ENCODE measurements at places on chromosomes 7 and 10.

GRCh38 chr7:42055171-42055570, 181.8 kb downstream of the GLI3 start:
- no peak for DNase-seq

- DNase-seq, result no peak
Observed at GRCh38 chr7:151748733-151749132, 128.2 kb downstream of the PRKAG2 start.

DNA sequence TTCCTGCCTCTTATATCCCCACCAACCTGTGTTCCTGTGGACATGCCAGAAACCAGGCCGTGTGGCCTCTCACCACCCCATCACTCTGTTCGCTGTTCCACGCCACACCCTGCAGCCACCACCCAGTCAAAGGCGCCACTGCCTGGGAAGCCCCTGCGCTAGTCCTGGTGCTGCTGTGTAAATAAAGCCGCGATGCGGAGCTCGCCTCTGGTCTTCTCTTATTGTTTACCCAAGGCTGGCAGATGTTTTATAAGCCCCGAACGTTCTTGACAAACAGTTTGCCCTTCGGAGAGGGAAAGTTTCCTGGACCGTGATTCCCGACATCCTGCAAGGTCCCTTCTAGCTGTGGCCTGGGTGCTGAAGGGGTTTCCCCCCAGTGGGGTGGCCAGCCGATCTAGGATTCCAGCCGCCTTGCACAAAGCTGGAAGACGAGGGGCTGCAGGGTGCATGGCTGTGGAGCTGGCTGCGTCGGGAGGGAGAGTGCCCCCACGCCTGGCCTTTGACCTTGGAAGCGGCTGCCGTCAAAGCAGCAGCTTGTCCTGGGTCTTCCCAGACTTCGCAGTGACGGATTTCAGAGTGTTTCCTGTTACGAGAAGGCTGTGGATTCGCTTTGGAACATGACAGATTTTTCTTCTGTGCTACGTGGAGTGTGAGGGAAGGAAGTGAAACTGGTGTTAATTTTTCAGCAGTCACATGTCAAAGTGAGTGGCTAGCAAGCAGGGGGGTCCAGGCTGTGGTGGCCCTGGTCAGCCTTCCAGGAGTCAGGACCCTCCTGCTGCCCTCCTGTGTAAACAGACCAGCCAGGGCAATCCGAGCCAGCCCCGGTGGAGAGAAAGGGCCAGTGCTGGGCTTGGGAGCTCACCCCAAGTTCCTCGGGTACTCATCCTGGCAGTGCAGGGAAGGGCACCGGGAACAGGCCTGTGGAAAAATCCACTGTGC, 61.6 kb downstream of the LHPP start:
- DNase-seq, result peak; percentile 63

GRCh38 chr7:151681726-151682125, 162.0 kb upstream of the RHEB start:
- DNase-seq, result no peak

DNA sequence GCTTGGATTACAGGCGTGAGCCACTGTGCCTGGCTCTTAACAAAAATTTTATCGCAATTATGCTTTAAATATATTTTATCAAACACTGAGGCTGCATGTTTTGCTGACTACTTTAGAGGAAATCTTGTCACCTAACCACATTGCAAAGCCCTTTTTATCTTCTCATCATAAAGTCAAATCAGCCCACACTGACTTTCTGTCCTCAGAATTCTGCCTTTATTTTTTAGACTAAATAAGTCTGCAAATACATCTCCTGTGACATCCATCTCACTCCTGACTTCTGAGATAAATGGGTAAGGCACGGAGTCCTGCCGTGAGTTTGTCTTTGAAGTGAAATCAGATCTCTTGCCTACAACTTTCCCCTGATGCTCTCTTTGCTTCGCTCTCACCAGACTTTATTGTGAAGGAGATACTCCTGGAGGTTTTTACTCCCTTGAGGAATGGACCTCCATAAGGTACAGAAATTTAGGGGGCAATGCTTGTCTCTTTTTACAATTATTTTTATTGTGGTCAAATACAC, 23.5 kb upstream of the UCMA start:
- no peak for DNase-seq

DNA sequence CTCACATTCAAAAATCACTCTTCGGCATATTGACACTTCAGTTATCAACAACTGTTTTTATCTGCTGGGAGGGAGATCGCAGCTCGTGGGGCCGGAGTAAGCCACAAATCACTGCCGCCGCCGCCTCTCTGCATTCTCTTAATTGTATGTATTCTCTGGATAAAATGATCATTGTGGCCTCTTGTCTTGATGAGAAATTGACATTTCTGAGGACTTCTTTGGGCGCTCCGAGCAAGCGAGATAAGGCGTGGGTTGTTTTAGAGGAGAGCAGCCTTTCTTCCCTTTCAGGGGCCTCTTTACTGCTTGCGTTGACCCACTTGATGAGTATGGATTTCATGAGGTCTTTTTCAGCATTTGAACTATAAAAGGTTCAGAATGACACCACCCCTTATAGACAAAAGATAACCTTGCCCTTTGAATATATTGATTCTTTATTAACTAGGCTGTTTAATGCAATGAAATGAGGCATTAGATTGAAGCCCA, 130.6 kb downstream of the EBF3 start:
- DNase-seq, result no peak

DNA sequence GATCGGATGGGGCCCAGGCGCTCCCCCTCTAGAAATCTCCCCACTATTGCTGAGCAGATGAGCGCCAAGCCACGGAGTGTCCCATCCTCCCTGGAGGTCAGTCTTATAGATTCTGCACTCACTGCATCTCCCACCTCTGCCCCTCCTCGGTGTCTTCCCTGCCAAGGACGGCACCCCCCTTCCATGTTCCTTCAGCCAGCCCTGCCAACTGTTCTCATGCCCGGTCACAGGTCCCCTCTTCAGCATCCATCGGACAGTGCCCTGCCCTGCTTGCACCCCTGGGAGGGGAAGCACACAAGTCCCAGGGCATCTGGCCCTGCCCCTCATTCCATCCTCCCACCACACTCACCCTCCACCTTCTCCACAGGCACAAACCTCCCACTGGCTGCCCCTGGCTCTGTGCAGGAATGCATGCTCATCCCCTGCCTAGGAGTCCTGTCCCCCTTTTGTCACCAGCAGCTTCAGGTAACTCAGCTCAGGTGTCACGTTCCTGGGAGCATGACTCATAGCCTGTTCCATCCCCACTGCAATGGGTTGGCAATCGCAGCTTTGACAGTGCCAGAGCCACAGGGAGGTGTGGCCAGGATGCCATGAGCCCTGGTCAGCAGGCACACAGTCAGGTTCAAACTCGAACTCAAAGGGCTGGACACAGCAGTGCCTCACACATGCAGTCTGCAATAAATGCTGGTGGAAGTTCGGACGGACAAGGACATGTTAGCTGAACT, 234.7 kb upstream of the TCERG1L start:
- no peak for DNase-seq

GRCh38 chr7:82961240-82961639, 201.4 kb downstream of the PCLO start:
- no peak for DNase-seq

GRCh38 chr10:112348759-112349158, 25.2 kb upstream of the ACSL5 start:
- no peak for DNase-seq

- DNase-seq, result no peak
Observed at GRCh38 chr7:75961218-75961617, 33.2 kb downstream of the TMEM120A start.

- no peak for DNase-seq
Observed at GRCh38 chr10:5891009-5891408, 966 bp downstream of the FBH1 start.

DNA sequence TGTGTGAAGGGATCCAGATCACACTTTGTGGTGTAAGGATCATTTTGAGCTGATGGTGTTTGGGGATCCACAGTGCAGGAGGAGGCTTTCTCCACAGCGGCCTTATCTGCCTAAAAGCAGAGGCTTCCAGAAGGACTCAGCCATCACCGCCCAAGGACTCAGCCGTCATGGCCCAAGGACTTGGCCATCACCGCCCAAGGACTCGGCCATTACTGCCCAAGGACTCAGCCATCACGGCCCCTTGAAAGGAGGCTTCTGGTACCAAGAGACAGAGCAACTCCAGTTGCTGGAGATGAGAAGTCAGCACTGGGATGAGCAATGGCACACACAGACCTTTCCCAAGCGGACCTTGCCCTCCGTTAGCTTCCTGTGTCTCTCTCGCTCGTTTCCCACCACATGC, 6.0 kb upstream of the CFAP46 start:
- DNase-seq, result no peak

- no peak for DNase-seq
Observed at GRCh38 chr7:134866617-134867016, 87.2 kb downstream of the CALD1 start.
